GM12878 (cell line): ENCODE measurements at places on chromosomes 2 and 18.
A peak's percentile ranks its signal among the peaks of the same experiment; 100 is the strongest.

DNA sequence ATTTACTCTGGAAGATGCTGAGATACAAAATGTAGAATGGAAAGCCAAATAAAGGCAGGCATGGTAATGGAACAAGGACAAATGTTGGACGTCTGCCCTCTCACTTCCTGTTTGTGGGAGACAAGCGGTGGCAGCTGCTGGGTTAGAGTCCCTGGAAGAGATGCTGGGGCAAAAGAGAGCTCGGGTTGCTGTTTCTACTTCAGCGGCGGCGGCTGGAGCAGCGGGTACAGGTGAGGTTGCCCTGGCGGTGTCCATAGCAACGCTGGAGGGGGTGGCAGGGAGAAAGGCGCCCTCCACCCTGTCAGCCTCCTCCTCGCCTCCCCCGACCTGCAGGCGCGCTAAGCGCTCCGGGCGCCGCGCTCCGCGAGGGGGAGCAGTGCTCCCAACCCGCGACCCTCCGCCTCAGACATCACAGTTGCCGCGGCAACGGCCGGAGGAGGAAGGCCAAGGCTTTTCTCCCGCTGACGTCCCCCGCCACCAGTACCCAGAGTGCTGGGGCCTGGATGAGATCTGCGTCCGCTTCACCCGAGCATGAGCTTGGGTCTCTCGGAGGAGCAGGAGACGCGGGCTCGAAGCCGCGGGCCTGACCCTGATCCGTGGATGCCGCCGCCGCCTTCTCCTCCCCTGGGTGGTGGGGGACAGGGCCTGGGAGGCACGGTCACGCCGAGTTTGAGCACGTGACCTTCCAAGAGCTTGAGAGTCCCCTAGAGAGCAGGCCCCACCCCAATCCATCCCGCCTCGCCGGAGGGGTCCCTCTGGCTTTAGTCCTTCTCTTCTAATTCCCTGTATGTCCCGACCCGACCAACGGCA lies 65.6 kb downstream of the NOL4 start:
- DNase-seq: no peak
- H3K27me3 ChIP-seq: no peaks in the 10 kb centered on the region
- no peaks in the 10 kb centered on the region for H3K36me3 ChIP-seq
- no peak overlapping the region for H3K27ac ChIP-seq
- H3K4me3 ChIP-seq: no peak overlapping the region

GRCh38 chr2:36455788-36456187 lies 100.2 kb downstream of the CRIM1 start:
- no peak overlapping the region for H3K27ac ChIP-seq
- no peak for DNase-seq
- H3K36me3 ChIP-seq: no peaks in the 10 kb centered on the region
- no peak overlapping the region for H3K4me3 ChIP-seq
- H3K4me1 ChIP-seq: no peaks in the 10 kb centered on the region
- no peaks in the 10 kb centered on the region for H3K27me3 ChIP-seq

- H3K27ac ChIP-seq: no peak overlapping the region
- no peaks in the 10 kb centered on the region for H3K27me3 ChIP-seq
- no peaks in the 10 kb centered on the region for H3K4me1 ChIP-seq
Measured at GRCh38 chr18:23550898-23551297, 35.4 kb downstream of the NPC1 start.

GRCh38 chr2:68371581-68371980 lies 6.5 kb downstream of the PLEK start:
- DNase-seq: no peak
- peaks cover 16% of the 10 kb centered on the region for H3K4me1 ChIP-seq
- peak overlapping the region; percentile 32 for H3K27ac ChIP-seq
- H3K36me3 ChIP-seq: no peaks in the 10 kb centered on the region; the same call in 1 of the 2 replicates

DNA sequence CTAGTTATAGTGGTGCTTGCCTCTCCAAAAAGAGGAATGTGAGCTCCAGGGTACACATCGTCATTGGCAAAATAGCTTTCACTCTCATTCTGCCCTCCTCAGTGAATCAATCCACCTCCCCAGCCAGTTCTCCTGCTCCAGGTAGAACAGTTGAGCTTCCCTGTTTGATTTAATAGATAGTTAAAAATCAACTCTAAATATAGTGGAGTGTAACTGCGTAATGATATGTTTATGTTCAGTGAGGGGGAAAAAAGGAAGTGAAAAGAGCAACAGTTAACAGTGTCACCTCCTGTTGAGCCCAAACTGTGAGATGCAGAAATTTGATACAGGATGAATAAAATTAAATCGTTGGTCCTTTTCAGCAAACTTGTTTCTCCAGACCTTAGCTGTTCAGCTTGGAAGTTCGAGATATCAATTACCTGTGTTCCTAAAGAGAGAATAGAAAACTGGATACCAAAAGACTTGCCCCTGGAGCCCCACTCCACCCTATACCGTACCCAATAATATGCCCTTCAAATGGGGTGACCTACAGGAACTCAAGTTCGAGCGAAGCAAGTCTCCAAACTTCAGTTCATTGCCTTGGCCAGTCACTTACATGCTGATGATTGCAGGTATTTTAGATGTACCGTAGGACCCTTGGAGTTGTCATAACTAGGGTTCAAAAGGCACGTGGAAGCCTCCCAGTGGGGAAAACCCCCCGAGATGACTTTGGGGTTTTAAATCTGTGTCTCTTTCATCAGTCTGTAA lies 708.4 kb downstream of the RNF144A start:
- H3K27ac ChIP-seq: peak overlapping the region; percentile 18; the same call in 1 of the 2 replicates
- no peaks in the 10 kb centered on the region; the same call in 1 of the 2 replicates for H3K27me3 ChIP-seq
- peaks cover 13% of the 10 kb centered on the region for H3K4me1 ChIP-seq
- peak; percentile 19 for DNase-seq
- no peak overlapping the region; the same call in 1 of the 2 replicates for H3K4me3 ChIP-seq

DNA sequence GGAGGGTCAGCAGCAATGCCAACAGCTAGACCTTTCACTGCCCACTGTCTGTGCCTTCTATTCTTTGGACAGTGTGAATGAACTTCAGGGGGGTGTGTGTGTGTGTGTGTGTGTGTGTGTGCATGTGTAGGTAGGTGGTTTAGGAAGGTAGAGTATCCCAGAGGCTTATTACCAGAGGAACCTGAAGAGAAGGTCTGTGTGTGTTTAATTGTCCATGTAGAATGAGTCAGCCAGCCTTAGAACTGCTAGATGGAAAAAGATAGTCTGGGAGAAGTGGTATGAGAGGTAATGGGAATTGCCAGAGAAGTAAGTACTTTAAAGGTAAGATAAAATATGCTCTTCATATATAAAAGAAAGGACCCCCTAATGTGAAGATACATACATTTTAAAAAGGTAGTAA lies 522.2 kb downstream of the PIK3C3 start:
- no peaks in the 10 kb centered on the region for H3K4me1 ChIP-seq

- H3K27me3 ChIP-seq: no peaks in the 10 kb centered on the region
- no peaks in the 10 kb centered on the region for H3K36me3 ChIP-seq
- no peak for DNase-seq
- no peaks in the 10 kb centered on the region for H3K4me1 ChIP-seq
Measured at GRCh38 chr2:49167131-49167530, 12.8 kb upstream of the FSHR start.

DNA sequence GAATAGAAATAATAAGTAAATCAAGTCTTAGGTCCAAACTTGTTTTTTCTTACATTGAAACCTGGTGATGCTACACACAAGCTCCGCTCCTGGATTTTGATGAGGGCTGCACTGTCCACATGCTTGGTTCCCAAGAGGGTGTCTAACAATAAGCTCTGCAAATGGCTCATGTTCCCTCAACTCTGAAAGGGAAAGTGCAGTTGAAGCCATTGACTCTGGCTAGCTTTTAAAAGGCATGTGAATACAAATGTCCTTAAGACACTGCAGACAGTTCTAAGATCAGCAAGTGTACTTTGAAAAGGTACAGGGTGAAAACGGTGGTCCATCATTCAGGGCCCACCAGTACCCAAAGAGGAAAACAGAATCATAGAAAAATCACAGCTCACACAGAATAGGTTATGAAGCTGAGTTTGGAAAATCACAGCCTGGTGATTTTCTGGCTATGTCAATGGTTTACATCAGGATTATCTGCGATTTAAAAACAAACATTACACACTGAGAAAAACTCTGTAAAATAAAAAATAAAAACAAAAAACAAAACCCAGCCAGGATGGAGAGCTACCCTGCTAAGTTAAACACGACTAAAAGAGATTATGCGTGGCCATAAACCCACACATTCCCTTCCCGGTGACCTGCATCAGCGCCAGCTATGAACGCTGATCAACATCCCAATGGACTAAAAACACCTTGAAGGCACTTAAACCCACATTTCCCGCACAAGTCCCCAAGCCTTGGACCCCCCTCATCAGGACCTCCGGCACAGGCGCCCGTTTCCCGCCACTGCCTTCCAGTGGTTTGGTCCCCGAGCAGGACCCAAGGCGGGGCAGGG lies 554 bp downstream of the PFN4 start:
- no peaks in the 10 kb centered on the region for H3K27me3 ChIP-seq
- no peaks in the 10 kb centered on the region for H3K36me3 ChIP-seq
- H3K4me1 ChIP-seq: no peaks in the 10 kb centered on the region

DNA sequence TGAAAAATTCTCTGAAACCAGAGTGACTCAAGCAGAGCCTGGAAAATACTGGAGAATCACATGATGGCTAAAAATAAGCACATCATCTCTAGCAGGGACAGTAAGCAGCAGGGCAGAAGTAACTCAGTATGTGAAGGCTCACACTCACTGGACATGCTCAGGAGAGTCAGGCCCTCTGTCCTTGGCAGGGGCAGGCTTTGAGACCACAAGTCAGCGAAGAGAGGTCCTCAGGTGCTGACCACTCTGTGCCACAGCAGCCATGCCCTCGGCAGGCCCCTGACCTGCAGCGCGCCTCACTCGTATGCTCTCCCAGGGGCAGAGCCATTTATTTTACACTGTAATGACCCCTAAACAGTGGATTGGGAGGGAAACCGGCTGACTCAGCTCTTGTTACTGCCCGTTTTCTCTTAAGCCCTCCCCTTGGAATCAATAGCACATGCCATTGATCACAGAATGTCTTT lies 76.8 kb downstream of the MAPRE2 start:
- no peaks in the 10 kb centered on the region for H3K4me1 ChIP-seq
- H3K4me3 ChIP-seq: no peak overlapping the region
- no peaks in the 10 kb centered on the region for H3K36me3 ChIP-seq
- no peak for DNase-seq
- no peak overlapping the region for H3K27ac ChIP-seq

DNA sequence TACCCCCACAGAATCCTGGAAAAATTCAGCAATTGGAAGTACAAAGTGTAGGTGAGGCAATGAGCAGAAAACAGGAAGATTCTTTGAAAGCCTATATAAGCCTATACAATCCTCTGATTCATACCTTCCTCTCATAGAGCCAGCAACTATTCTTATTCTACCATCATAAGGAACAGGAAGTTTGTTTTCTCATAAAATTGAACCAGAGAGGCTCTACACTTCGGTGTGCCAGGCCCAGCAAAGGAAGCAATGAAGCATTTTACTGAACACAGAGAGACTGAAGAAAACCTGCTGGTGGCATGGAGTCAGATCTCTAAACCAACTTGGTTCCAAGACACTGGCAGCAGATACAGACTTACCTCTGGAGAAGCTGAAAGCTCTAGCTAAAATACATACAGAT lies 18.7 kb downstream of the CASP8 start:
- no peak for DNase-seq
- H3K4me1 ChIP-seq: no peaks in the 10 kb centered on the region
- no peak overlapping the region for H3K4me3 ChIP-seq
- no peaks in the 10 kb centered on the region; the same call in none of the 2 replicates for H3K36me3 ChIP-seq

- DNase-seq: no peak
Measured at GRCh38 chr18:48938827-48939204, 11.9 kb downstream of the SMAD7 start.

DNA sequence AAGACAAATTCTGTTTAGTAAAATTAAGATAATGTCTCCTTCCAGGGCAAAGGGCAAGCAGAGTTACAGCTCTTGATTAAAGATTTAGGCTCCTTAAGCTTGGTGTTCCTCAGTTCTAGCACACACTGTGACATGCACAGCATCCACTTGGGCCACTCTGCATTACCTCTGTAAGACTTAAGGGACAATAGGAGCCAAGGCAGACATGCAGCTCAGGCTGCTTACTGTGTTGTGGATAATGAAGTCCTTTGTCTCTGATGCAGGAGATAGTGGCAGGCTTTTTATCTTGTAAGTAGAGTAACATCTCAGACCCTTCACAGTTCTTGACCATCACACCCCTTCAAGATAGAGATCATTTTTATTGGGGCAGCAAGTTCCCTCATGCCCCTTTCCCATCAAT lies 31.2 kb downstream of the RBM45 start:
- H3K27ac ChIP-seq: no peak overlapping the region
- no peaks in the 10 kb centered on the region for H3K36me3 ChIP-seq
- H3K4me3 ChIP-seq: no peak overlapping the region
- no peaks in the 10 kb centered on the region for H3K4me1 ChIP-seq
- no peak for DNase-seq

GRCh38 chr2:70258532-70258875 lies 567 bp downstream of the PCYOX1 start:
- no peaks in the 10 kb centered on the region for H3K27me3 ChIP-seq
- H3K36me3 ChIP-seq: no peaks in the 10 kb centered on the region
- H3K27ac ChIP-seq: no peak overlapping the region

- no peak overlapping the region for H3K27ac ChIP-seq
- H3K4me1 ChIP-seq: no peaks in the 10 kb centered on the region
- no peaks in the 10 kb centered on the region for H3K27me3 ChIP-seq
- no peak for DNase-seq
- H3K4me3 ChIP-seq: no peak overlapping the region
- no peaks in the 10 kb centered on the region for H3K36me3 ChIP-seq
Measured at GRCh38 chr2:124264551-124265091, 239.5 kb downstream of the CNTNAP5 start.
